Activated naive CD4-positive, alpha-beta T cell (primary cell): ENCODE measurements at places on chromosomes 3 and 15.

DNA sequence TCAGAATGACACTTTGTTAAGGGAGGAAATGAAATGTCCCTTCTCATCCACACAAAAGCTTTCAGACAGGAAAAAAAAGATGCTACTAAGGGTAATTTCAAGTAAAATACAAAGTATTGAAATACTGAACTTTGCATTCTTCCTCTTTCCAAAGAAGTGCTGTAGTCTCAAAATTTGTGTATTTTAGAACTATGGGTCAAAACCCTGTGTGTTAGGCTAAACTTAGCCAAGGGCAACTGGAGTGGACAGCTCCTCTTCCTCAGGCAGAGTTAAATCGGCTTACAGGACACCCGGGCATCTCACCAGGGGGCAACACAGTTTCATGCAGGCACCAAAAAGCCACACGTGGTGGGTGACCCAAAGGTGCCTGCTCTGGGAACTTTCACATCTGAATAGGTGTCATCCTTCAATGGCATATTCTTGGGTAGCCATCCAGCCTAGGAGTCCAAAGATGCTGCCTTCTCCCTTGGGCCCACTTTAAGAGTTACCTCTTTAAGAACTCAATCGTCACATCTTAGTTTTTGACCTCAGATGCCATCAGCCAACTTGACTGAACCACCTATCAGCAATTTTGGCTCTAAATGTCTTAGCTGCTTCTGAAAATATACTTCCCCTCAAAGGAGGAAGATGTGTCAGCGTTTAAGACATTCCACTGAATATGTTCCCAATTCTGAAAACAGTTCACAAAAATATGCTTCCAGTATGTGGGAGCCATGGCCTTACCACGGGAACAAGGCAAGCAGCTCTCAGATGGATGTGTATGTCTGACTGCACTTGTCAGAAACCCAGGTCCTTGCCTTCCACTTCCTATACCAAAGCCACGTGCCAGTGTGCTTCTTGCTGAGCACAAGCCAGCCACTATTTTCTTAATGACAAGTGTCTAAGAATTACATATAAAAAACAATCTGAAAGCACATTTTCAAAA lies 32.2 kb upstream of the MUC13 start:
- DNase-seq = no peak

DNA sequence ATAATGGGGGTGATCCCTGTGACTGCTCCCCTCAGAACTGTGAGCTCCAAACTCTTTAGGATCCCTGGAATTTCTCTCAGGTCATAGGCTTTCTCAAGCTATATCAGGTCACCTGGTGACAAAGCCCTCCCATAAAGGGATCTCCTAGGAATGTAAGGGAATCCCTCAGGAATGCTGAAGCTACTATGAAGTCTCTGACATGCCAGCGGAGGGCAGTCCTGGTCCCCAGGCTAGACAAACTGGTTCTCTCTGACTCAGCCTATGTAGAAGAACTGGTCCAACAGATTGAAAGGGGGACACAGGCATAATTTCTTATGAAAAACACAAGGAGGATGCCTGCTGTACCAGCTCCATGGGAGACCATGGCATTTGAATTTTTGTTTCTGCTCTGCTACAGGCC lies 6.7 kb downstream of the LPCAT4 start:
- no peak for DNase-seq

DNA sequence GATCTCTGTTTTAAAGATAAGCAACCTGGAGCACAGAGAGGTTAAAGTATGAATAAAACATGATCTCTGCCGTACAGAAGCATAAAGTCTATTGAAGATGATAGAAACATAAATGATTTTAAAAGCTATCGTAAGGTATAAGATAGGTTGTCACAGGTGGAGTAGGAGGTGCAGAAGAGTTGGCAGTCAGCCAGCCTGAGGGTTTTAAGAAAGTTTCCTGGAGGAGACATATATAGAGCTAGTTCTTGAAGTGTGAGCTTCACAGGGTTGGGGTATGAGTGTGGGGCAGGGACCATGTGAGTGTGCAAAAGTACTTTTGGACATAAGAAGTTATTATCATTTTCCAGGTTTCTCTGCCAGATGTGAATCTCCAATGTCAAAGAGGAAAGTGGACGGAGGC lies 3.9 kb upstream of the FGF12 start:
- no peak for DNase-seq

- DNase-seq = no peak
These were observed 1.7 kb downstream of the SNTN start for GRCh38 chr3:63654211-63654610.

DNA sequence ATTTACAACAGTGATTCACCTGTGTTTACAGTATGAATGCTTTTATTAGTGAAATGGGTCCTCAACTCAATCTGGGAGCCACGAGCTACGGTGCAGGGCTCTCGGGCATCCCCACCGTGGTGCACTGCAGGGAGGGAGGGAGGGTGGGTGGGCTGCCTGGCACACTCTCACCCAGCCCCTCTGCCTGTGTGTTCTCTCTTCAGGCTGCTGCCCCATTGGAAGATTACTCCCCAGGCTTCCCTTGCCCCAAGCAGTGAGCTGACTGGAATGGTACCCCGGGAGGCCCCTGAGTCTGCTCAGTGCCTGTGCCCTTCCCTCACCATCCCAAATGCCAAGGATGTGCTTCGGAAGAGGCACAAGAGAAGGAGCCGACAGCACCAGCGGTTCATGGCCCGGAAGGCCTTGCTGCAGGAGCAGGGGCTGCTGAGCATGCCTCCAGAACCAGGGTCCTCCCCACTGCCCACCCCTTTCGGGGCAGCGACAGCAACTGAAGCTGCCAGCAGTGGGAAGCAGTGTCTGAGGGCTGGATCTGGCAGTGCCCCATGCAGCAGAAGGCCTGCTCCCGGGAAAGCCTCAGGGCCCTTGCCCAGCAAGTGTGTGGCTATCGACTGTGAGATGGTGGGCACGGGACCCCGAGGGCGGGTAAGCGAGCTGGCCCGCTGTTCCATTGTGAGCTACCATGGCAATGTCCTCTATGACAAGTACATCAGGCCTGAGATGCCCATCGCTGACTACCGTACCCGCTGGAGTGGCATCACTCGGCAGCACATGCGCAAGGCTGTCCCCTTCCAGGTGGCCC lies 5.0 kb downstream of the AEN start:
- DNase-seq = no peak

DNA sequence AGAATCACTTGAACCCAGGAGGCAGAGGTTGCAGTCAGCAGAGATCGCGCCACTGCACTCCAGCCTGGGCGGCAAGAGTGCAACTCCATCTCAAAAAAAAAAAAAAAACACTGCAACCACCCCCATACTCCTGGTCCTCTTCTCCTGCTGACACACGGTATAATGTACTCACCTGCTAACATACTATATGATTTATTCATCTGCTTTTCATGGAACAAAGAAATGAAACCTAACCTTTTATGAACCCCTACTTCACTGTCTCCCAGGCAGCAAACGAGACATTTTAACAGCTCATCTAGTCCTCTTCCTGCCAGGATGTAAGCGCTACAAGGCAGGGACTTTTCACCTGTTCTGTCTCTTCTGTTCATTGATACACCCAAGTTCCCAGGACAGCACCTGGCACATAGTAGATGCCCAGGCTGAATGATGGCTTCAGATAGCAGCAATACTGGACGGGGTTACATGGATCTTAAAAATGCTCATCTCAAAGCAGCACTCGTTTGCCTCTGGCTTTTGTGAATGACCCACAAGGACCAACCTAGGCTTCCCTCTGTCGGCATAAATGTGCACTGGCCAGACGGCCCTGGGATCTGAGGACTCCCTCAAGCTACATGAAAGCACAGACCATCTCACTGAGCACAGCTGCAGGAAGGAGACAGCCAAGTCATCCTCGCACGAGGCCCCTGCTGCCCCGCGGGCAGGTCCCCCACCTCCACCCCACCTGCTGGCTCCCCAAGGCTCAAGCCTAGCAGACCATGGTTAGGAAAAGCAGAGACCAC lies 20.3 kb downstream of the XXYLT1 start:
- no peak for DNase-seq

GRCh38 chr3:136990826-136991225 lies 33.0 kb downstream of the IL20RB start:
- no peak for DNase-seq

DNA sequence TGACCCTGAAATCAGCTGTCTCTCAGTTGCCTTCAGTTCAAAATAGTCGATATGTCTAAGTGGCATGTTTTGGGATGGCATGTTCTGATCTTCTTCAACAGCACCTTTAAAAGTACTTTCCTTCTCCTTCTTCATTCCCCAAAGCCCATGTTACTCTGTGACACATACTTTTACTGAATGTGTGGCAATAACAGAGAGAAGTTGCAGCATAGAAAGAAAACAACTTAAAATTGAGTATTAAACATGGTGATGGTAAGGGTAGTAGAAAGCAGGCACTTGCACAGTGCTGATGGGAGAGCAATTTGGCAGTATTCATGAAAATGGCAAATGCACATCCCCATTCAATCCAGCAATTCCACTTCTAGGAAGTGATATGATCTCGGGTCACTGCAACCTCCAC lies 12.3 kb upstream of the ULK4 start:
- no peak for DNase-seq

- DNase-seq = no peak
These were observed 227.7 kb downstream of the ADAMTS17 start for GRCh38 chr15:100114100-100114499.

- DNase-seq = no peak
These were observed 10.0 kb downstream of the DUOX1 start for GRCh38 chr15:45139770-45140169.
